ENCODE measurements at places on chromosomes 4 and X.

DNA sequence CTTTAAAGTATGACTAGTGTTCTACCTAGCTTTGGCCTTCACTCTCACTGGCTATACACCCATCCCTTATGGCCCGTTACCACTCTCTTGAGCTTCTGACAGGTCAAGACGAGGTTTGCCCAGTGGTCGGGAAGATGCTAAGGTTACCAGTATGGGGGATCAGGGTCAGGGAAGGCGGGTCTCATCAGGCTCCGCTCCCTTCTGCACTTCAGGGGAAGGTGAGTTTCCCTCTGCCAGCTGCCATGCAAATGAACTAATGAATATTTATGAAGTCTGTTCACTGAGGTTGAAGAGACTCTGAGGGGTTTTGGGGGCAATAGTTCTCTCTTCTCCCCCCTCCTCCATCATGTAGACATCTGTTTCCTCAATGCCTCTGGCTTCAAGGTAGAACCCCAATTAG lies 6.6 kb downstream of the EFNB1 start:
- DNase-seq, result no peak

GRCh38 chr4:85769009-85769408 lies 294.1 kb downstream of the ARHGAP24 start:
- DNase-seq, result no peak

DNA sequence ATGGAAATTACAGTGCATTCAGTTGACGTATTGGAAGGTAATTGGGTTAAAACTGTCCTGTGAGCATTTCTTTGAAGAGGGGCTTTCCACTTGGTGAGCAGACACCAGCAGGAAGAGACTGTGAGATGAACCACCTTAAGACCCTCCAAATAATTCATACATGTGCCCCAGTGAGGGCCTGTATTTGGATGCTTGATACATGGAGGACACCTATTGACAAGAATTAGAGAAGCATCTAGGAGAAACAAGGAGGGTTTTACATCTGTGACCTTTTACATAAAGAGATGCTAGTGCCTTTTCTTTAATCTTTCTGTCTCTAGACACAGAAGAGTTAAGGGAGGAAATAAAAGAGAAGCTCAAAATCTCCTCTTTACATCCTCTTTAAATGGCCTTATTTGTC lies 1115.3 kb upstream of the IGFBP7 start:
- no peak for DNase-seq

- no peak for DNase-seq
Measured at GRCh38 chrX:42996861-42997260, 218.9 kb upstream of the PPP1R2C start.

GRCh38 chr4:26372525-26373172 lies 51.8 kb downstream of the RBPJ start:
- DNase-seq, result no peak

DNA sequence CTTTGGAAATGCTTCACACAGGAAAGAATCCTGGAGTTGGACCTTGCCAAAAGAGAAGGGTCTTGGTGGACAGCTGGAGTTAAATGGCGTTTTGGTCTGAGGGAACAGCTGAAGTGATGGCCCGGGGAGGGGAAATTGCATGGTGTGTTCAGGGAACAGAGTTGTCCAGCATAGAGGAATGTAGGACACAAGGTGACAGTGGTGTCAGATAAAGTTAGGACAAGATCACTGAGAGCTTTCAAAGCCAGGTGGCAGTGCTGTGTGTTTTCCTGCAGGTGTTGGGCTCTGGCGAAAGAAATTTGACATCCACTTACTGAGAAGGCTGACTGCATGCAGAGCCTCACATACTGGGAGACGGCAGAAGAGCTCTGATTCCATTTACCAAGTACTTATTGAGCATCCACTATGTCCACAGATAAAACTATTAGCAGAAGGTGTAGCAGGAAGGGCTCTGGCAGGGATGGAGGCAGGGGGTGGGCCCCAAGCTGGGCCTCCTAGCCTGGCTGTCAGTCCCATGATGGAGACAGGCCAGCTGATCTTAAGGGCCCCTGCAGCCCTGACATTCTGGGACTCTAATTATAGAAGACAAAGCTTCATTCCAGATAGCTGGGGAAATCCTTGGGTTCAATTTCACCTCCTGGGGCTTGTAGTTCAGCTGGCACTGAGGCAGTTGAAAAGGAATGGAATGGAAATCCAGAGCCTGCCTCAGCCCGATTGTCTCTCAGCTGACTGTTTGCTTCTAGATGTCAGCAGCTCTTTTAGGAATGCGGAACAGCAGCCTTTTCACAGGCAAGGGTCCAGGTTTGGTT lies 150.2 kb upstream of the MAMLD1 start:
- no peak for DNase-seq

DNA sequence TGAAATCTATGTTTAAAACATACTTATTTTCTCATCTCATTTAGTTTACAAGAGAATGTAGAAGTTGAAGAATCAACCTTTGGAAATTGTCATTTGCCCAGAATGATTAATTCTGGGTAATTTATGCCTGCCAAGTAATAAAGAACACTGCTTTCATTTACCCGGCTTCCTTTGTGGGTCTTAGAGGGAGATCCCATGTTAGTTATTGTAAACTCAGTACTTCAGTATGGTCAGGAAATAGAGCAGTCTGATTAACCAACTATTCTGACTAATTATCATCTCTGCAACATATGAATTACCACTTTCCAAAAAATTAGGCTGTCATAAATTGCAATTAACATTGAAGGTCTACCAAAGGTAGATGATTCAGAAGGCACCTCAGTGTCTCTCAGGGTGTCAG lies 324.5 kb downstream of the HNRNPD start:
- no peak for DNase-seq

GRCh38 chrX:621705-622503 lies 8.7 kb upstream of the SHOX start:
- no peak for DNase-seq

DNA sequence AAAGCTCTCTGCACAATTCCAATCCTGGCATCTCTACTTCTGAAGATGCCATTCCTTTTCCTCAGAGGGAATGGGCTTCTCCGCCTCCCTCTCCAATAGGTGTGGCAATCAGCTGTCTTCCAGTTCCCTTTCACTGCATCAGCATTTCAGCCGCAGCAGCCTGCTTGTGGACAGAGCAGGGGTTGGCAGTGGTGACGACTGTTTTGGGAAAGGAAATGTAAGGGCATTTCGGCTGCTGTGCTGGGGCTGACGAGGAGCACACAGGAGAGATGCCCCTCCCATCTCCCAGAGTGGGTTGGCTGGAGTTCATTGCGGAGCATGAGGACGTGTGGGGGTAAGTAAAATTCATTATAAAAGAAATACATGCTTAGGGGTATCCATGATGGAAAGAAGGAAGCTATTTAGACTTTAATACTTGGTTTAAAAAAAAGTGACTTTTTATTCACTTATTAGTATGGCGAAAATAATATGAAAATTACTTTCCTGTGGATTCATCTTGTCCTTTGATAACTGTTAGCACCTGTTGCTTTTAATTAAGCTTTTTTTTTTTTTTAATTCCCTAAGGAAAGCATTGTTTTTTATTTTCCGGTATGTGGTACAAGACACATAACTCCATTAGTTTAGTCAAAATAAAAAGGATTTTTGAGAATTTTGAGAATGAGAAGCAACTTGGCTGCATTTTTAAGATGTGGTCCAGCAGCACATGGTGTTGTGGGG lies at the start of gene LIMCH1:
TSS of gene LIMCH1 (plus strand) at position 141 of the 717 bp plus-strand sequence. CDS start 67,839 bp downstream, outside the sequence.
- DNase-seq, result no peak

- DNase-seq, result no peak
Measured at GRCh38 chr4:120964596-120964995, 42.1 kb upstream of the PRDM5 start.

DNA sequence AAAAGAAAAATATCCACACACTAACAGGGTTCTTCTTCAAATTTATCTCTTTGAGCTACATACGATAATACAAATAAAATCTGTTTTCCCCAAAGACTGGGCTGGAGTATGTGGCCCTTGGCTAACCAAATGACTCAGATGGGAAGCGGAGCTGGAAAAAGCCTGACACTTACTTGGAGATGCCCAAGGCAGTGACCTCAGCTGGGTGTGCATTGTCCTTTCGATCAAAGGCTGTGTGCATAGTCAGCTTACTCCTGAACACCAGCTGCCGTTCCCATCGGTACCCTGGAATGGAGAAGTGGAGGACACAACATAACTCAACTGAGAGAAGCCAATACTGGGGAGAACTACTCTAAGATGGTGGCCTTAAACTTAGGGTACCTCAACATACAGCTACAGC lies 95.1 kb downstream of the CDS1 start:
- DNase-seq, result no peak

DNA sequence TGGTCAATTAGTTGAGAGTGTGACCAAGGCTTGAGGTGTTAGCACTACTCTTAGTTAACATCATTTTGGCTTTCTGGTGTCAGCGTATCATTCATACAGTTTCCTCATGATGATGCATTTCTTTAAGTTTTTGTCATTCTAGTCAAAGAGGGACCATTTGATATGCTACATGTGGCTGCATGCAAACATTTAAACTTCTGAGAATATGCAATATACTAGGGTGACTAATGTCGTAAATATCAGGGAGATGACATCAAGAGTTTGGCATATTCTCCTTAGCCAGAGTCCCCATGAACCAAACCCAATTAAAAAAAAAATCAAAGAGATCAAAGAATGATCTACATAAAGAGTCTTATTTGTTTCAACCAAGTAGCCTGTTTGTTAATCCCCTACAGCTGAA lies 537.4 kb upstream of the PCDH7 start:
- DNase-seq, result no peak

- DNase-seq, result no peak
Measured at GRCh38 chr4:106160560-106160959, 155.4 kb downstream of the TBCK start.

GRCh38 chr4:139669890-139670289 lies 4.3 kb downstream of the MGST2 start:
- DNase-seq, result no peak

All from DMS 273 treated with DMSO at 0.1 percent for 48 hours (cell line).